Adrenal gland (tissue), 19 donors: ENCODE measurements at places on chromosomes 3 and 15. TPM values are rescaled to one million over a fixed set of nuclear protein-coding genes. Genes with fewer than 3 reads are reported as not detected.

GRCh38 chr3:160055659-160056058, 67.0 kb downstream of the IL12A start:
- DNase-seq: no peak

ATP13A4 gene
- not detected for total RNA-seq

- no peak for DNase-seq
These were observed 61.4 kb upstream of the GOLGA8B start for GRCh38 chr15:34644851-34645250.

- DNase-seq: no peak
These were observed 93.9 kb downstream of the WNT7A start for GRCh38 chr3:13785853-13786436.

DNA sequence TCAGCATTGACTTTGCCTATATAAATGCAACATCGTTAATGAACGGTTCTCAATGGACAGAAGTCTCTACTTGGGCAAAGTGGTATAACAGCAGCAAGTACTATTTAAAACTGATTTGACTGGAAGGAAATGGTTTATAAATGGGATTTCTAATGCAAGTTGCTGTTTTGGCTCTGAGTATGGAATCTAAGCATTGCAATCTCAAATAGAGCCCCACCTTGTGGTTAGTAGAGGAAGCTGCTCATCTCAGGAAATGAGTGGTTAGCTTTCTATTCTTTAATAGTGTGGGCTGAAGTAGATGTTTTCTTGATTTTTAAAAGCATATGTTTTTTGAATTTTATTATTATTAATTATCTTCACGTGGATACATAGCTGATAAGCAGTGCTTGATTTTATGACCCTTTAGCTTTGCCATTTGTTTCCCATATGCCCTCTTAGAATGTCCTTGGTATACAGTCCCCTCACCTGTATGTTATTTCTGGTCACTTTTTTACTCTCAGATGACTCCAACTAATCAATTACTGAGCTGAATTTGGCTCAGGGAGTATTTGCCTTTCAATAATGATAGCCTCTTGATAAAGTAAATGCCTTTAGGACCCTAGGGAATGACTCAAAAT, 67.1 kb downstream of the OXSM start:
- no peak for DNase-seq

GRCh38 chr3:87627316-87627715, 350.9 kb upstream of the POU1F1 start:
- DNase-seq: no peak

DNA sequence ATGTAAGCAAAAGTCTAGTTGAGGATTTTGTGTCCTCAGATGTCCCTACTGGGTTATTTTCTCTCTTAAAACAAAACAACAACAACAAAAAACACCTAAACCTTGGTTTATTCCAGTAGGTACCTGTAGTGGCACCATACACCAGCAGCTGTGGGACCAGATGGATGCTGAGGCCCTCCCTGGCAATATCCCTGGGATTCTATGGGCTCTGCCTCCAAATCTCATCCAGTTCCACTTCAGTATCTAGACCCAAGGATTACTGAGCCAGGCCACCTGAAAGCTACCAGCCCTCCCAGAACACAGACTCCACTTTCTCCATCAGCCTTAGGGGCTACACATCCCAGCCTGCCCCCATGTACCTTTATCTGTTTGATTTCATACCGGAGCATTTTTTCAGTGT, 1.7 kb downstream of the TIMP4 start:
- DNase-seq: no peak

DNA sequence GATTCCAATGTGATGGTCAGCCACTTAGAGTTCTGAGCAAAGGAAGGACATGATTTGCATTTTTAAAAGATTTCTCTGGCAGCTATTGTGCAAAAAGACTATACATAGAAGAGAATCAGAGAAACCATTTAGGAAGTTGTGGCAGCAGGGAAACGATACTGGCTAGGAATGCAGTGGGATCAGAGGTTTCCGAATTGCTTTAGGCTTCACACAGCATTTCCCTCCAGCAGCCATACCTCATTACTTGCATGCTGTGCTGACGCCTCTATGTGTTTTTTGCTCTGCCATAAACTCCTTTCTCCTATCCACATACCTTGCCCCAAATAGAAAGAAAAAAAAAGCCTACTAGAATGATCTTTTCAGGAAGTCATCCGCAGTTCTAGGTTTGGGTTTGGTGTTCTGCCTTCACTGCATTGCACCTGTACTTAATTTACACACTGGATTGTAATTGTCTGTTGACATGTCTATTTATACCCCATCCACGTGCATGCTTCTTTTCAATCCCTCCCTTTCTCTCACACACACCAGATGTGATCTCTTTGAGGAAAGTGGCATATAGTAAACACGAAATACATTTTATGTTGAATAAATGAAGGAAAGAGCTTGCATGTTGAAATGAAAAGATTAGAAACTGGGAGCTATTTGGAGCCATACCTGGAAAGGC, 860.3 kb upstream of the SEMA6D start:
- DNase-seq: no peak

DNA sequence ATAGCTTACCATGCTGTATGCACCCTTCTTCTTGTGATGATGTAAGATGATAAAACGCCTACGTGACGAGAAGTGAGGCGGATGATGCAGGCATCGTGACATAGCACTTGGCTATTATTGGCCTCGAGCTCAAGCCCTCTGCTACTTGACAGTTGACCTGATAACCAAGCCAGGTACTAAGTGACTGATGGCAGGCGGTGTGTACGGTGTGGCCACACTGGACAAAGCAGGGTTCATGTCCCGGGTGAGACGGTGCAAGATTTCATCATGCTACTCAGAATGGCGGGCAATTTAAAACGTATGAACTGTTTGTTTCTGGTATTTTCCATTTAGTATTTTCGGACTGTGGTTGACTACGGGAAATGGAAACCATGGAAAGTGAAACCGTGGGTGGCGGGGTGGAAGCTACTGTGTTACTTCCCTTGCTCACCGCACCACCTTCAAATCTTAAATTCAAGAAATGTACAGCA, 57.7 kb downstream of the SLC12A8 start:
- DNase-seq: no peak

DNA sequence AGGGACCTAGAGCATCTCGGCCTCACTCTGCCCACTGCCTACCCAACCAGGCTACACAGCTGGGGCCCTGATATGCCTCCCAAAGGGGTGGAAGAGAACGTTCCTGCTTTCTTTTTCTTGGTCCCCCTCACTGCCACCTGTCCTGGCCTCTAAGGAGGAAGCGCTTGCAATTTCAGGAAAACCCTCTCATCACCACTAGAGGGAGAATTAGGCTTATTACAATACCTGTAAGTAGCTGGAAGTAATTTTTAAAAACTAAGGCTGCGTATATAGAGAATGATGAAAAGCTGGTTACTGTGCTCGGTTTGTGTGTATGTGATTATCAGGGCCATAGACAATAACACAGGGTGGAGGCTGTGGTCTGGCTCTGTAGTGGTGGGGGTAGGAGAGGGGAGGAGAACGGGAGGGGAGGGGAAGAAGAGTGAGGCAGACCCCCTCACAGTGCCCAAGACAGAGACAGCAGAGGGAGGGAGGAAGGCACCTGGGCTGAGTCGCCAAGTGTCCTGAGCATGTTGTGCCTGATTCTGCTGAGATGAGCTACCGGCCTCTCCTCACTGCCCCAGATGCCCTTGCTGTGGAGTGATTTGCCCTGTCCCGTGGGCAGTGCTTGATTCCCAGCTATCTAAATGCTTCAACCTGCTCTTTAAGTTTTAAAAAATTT, 3.3 kb downstream of the GABRG3 start:
- no peak for DNase-seq

C3orf80 gene
- 0.17 TPM for total RNA-seq

LMOD3 gene
- total RNA-seq: not detected

DNA sequence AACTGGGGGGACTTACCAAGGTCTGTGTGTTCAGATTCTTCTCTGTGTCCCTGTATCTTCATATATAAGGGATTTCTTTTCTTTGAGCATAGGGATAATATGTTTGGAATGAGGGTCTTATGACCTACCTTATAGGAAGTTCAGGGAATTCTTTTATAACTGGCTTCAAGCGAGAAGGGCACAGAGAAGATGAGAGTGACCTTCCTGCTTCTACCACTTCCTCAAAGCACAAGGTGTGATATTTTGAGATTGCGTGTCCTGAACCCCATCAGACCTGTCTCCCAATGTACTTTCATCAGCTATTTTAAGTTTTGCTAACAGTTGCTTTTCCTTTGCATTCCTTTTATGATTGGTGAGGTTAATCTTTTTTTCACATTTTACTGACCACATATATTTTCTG, 3.1 kb upstream of the PSMD6 start:
- no peak for DNase-seq

GRCh38 chr3:61940236-61940635, 378.9 kb downstream of the PTPRG start:
- no peak for DNase-seq

ZNF774 gene
- total RNA-seq: 6.4 TPM

- no peak for DNase-seq
These were observed 289.5 kb upstream of the RGMA start for GRCh38 chr15:93378558-93378957.

GRCh38 chr3:181292984-181293383, 303.4 kb upstream of the DNAJC19 start:
- no peak for DNase-seq

DNA sequence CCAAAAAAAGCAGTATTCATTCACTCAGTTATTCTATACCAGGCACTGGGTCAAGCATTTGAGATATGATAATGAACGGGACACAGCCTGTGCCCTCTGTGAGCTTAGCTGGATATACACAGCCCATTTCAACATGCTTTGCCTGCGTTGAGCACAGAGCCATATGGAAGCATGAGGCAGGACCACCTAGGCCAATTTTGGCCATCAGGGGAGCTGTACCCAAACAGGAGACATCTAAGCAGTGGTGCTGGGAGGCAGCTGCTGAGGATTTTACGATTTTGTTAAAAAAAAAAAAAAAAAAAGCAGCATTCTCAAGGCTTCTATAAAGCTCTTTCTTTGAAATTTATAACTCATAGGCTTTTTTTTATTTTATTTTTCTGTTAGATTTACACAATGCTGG, 87.2 kb upstream of the SLC2A2 start:
- DNase-seq: no peak

CHDH gene
- 11.9 TPM for total RNA-seq

DNA sequence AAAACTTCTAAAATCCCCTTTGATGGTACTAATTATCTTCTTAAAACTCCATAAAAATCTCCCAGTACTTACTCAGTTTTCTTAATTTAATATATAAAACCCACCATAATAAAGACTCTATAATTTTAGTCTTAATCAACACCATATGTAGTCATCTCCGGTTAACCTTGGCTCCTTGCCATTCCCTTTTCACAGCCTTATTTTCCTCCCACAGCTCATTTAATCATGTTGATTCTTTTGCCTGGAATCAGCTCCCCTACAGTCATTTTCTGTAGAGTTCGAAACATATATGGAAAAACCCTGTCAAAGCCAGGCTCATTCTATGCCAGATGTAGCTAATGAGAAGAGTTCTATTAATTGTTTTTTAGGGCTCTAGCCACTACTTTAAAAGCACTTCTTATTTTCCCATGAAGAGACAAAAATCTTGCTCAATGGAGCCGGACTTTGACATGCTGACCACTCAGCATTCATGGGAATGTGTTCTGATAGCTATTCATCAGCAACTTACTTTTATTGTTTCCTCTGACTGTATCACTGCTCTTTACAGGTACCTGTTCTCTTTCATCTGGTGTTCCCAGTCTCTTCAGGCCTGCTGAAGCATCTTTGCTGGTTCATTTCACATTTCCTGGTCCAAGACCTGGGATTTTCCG, 573.4 kb downstream of the NAALADL2 start:
- DNase-seq: no peak
